ENCODE measurements at places on chromosomes 7 and 10.

DNA sequence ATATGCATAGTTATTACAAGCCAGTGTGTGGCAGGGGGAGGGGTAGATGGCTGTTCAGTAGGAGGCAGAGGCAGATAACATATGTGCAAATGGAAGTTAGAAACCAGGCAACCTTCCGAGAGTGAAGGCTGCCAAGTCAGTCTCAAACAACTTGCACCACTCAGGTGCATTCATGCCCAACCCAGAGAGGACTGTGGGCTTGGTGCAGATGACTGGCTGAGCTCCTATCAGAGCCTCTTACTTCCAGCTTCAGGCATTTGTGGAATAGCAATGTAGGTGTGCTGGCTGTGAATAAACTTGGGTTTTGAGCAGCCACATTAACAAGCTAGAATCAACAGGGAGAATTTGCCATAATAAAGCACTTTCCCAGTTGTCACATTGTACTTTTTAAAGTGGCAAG lies 789.8 kb downstream of the PHTF2 start:
- DNase-seq, result no peak

GRCh38 chr10:63578501-63578900 lies 57.3 kb downstream of the REEP3 start:
- DNase-seq, result no peak

GRCh38 chr7:155252444-155252887 lies 45.2 kb upstream of the INSIG1 start:
- DNase-seq, result peak; percentile 39

- DNase-seq, result peak; percentile 1
Observed at GRCh38 chr7:33590916-33591315, 314.4 kb upstream of the BMPER start.

- DNase-seq, result no peak
Observed at GRCh38 chr10:20443094-20443493, 454.0 kb downstream of the NEBL start.

GRCh38 chr7:2248984-2249694 lies 7.1 kb downstream of the NUDT1 start:
- DNase-seq, result no peak

GRCh38 chr10:71079761-71080380 lies 132.5 kb upstream of the UNC5B start:
- DNase-seq, result no peak

GRCh38 chr10:69906425-69906824 lies 104.7 kb downstream of the COL13A1 start:
- no peak for DNase-seq

- no peak for DNase-seq
Observed at GRCh38 chr10:103281753-103282152, 4.8 kb downstream of the INA start.

DNA sequence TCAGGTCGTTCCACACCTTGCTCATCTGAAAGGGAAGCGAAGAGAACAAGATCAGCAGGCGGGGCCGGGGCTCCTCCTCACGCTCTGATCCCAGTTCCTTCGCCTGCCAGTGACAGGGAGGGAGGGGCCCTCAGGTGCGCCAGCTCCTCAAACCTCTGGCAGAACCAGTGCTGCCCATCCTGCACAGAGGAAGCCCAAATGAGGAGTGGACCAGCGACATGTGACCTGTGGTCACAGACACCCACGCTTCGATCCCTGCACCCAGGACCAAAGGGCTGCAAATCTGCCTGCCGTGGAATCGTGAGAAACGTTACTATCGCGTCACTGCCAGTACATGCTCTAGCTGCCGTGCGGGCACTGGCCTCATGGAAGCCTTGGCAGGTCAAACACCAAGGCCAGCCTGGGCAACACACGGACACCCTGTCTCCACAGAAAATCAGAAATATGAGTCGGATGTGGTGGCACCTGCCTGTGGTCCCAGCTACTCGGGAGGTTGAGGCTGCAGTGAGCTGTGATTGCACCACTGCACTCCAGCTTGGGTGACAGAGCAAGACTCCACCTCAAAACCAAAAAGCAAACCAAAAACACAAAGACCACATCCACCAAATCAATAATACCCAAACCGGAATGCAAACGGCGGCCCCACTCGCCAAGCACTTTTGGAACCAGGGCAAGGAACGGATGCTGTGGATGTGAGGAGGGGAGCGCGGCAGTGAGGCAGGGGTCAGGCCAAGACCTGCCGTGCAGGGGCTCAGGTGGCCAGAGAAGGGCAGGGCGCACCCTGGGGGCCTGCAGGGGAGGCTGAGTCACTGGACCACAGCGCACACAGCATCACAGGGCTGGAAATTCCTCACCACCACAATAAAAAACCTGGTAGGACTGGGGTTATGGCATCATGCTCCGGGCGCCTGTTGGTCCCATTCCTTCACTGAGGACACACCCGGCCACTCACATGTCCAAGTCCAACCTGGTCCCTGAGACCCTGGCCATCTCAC lies 13.4 kb downstream of the NUDT1 start:
- no peak for DNase-seq

DNA sequence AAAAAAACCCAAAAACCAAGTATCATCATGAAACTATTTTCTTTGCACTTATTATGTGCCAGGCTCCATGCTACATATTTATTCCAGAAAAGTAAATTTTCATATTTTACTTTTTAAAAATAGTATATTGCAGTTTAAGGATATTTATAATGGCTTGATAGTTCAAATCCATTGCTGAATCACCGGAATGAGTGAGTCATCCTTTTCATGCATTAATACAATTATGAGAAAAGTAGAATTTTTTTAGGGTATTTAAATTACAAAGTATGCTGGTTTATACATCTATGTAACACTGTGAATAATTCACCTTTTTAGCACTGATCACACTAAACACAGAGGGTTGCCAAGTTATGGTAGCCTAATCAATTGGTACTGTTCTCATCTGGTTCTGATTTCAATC lies 54.3 kb downstream of the SLC16A9 start:
- no peak for DNase-seq

DNA sequence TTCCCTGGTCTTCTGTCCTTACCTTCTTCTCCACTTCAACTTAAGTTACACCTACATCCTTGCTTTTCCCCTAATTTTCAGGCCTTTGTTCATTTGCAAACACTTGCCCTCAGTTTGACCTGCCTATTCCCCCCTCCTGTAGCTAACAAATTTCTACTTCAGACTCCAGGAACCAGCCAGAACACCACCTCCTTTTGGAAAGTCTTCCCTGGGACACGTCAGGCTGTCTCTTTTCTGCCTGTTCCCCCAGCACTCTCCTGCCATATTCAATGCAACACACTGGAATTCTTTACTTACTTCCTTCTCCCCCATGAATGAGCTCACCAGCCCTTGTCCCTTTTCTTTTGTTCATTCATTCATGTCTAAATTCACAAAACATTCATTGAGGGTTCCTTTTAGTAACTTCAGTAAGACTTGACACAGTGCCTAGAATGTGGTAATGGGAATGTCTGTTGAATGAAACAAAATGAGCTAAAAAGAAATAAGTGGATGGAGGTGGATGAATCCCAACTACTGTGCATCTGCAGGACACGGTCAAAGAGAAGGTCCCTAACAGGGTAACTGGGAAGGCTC lies 478.0 kb downstream of the KCNMA1 start:
- DNase-seq, result no peak

DNA sequence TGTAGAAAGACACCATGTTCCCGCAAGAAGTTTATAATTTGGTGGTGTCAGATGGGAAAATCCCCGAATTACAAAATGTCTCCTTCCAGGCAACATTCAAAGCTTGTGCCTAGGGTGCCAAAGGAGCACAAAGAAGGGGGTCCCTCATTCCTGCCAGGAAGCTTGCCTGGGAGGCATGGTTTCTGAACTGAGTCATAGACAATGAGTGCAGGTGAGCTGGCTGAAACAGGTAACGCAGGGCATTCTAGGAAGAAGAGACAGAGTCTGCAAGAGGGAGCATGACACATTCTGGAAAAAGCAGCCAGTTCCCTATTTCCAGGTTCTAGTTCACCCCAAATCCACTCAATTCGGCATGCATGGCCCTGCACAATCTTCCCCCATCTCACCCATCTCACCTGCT lies 11.9 kb upstream of the CALU start:
- no peak for DNase-seq

GRCh38 chr10:70774810-70775678 lies 10.1 kb downstream of the TBATA start:
- DNase-seq, result no peak

- no peak for DNase-seq
Observed at GRCh38 chr7:16055263-16055976, 365.9 kb downstream of the CRPPA start.
